Right lung (tissue), 10 donors: ENCODE measurements at places on chromosomes 7 and 10. TPM values are rescaled to one million over a fixed set of nuclear protein-coding genes. Genes with fewer than 3 reads are reported as not detected.

DNA sequence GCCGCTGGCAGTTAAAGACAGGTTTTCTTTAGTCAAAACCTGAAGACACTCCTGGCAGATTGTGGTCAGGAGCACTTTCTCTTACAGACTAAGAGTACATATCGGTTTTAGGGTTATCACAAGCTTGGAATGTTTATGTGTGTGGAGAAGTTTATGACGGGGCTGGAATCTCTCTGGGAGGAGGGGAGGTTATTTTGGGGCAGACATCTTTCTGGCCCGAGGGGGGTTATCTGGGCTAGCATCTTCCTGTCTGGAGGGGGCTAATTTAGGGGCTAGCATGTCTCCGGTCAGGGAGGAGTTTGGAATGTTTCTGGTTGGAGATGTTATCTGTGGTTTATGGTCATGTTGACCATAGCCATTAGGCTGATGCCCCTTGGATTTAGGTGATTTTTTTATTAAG, 141.2 kb upstream of the KIF5B start:
- DNase-seq: no peak

- DNase-seq: no peak
Measured at GRCh38 chr10:10630281-10630680, 387.4 kb upstream of the CELF2 start.

- no peak for DNase-seq
Measured at GRCh38 chr10:50422259-50422658, 170.9 kb upstream of the ASAH2 start.

GRCh38 chr10:114854906-114855305, 33.3 kb downstream of the FHIP2A start:
- no peak for DNase-seq

SPDYE2B gene
- polyA plus RNA-seq: 2.4 TPM

DNA sequence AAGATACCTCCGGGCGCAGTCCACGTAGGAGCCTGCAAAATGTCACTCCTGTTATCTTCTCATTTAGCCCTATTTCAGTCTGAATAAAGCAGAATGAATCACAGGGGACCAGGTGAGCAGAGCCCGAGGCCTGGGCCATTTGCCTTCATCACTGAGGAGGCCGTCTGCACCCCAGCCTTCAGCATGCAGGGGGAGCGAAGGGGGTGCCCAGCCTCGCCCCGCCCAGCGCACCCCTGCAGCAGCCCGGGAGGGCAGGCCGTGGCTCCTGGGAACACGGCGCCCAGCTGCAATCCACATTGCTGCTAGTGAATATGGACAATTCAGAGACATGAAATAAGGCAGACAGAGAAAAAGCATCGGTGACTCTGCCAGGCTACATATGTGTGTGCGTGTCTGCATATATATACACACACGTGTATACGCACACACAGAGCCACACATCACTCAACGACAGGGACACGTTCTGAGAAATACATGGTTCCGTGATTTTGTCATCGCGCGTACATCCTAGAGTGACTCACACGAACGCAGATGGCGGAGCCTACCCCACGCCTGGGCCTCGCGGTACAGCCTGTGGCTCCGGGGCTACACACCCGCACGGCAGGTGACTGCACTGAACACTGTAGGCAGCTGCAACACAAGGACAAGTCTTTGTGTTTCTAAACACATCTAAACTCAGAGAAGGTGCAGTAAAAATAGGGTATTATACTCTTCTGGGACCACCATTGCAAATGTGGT, 15.2 kb upstream of the ELFN1 start:
- no peak for DNase-seq
